Sigmoid colon (tissue), 7 donors: ENCODE measurements at places on chromosomes 12 and 14. TPM values are rescaled to one million over a fixed set of nuclear protein-coding genes. Genes with fewer than 3 reads are reported as not detected.

DNA sequence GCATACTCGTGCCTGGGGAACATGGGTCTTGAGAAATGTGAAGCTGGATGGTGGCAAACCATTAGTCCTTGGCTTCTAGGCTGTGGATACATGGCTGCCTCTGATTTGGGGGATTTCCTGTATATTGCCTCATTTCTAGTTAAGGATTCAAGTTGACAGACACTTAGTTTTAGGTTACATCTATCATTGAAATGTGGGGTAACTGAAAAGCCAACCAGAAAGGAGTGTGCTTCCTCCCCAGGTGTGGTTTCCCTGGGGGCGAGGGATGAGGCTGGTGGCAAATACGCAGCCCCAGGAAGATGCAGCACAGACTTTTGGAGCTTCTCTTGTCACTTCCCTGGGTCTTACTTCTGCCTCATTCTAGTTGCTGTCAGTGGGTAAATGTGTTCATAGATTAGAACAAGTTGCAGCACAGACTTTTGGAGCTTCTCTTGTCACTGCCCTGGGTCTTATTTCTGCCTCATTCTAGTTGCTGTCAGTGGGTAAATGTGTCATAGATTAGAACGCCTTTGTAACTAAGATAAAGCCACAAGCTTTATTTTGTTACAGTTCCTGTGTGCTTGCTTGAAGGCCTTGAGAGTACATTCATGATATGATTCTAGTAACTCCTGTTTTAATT lies 85.1 kb downstream of the BORCS5 start:
- H3K36me3 ChIP-seq: no peaks in the 10 kb centered on the region
- no peaks in the 10 kb centered on the region for H3K27me3 ChIP-seq
- DNase-seq: no peak
- peaks cover 27% of the 10 kb centered on the region for H3K4me1 ChIP-seq

DNA sequence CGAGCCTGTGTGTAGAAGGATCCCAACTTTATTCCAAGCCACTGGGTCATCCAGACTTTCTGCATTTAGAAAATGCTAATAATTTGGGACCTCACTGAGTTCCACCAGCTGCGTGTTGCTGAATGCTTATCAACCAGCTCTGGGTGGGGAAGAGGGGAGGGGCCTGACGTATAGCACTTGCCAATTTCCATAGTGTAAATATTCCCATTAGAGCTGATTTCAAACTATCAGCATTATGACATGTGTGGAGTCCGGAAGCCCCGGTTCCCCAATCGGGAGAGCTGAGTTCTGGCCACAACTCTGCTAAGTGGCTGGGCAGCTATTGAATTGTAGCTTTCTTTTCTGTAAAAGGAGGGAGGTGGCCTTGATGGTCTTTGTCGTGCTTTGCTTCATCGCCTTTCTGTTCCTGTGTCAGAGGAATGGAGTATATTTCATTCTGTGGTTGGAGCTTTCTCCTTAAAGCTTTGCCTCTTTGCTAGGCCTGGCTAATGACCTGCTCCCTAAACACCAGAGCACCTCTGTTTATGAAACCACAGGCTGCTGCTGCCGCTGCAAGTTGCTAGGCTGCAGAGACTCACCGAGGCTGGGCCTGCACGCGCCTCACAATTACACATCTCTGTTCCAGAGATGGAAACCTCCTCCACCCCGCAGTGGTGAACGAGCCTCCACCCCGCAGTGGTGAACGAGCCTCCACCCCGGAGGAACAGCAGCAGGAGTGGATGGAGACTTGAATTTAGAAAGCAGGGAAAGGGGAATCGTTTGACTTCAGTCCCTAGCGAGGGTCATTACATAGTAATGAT lies 7.7 kb upstream of the BCL7A start:
- no peak for DNase-seq
- no peak overlapping the region for H3K27ac ChIP-seq

DNA sequence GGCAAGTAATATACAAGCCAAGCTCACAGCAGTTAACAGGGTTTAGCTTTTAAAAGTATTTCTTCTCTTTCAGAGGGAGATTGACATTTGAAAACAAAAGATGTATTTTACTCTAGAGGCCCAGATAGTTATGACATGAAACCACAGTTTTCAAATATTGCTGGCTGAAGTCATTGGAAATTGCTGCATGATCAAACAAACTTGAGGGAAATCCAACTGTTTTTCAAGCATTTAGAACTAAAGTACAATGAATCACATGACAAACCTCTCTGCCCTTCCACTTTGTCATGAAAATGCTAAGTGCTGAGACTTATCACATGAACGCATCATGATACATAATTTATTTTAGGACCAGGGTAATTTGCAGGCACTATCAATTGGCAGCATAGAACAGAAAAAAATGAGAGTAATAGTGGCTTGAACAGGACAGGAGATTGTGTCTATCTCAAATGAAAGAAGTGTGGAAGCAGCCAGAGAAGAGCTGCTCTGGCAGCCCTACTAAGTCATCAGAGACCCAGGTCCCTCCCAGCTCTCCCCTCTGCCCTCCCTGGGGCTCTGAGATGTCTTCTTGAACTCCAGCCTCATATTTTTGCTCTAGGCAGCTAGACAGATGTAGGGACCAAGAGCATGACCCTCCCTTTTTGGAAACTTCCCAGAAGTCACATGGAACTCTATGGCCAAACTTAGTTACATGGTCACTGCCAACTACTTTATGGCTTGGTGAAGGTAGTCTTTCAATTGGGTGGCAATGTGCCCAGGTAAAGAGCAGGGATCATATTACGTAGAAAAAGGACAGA lies 90.1 kb upstream of the PELI2 start:
- H3K27ac ChIP-seq: peak overlapping the region; percentile 13
- H3K4me3 ChIP-seq: no peak overlapping the region
- H3K36me3 ChIP-seq: no peaks in the 10 kb centered on the region
- H3K27me3 ChIP-seq: no peaks in the 10 kb centered on the region

- peaks cover 64% of the 10 kb centered on the region for H3K4me1 ChIP-seq
- peak within 1 kb of the TSS; percentile 96 for H3K4me3 ChIP-seq
- no peak for DNase-seq
- peak within 1 kb of the TSS; percentile 77 for H3K27ac ChIP-seq
These were observed at the start of gene CRIP2 for GRCh38 chr14:105474483-105475268. Gene CRIP2 (plus strand): TSS chr14:105474821. CDS start chr14:105474863, 42 bp downstream.

DNA sequence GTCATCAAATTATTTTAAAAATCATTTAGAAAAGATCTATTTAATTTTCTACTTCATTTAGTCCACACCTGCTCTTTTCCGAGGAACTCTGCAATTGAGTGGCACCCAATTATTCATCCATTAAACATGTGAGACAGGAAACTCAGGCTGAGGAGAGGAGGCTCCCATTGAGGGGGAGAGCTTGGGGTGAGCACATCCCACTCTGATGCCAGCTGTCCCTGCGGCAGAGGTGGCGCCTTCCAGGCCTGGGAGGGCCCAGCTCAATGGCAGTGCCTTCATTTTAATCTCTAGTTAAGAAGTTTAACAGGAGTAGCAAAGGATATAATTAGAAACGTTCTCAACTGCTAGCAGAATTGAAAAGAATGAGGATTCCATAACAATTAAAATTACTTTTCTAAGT lies 92.0 kb downstream of the ITPR2 start:
- peaks cover 65% of the 10 kb centered on the region for H3K4me1 ChIP-seq
- no peaks in the 10 kb centered on the region for H3K36me3 ChIP-seq
- H3K27me3 ChIP-seq: no peaks in the 10 kb centered on the region
- DNase-seq: no peak

HOXC12 gene
- not detected for total RNA-seq

CLEC12A gene
- 8.3 TPM for total RNA-seq

TCL1B gene
- not detected for total RNA-seq

TDRD9 gene
- total RNA-seq: 0.83 TPM

DAAM1 gene
- total RNA-seq: 65.3 TPM

HOTAIR gene
- total RNA-seq: not detected
